ENCODE measurements at places on chromosomes 11 and 22.

DNA sequence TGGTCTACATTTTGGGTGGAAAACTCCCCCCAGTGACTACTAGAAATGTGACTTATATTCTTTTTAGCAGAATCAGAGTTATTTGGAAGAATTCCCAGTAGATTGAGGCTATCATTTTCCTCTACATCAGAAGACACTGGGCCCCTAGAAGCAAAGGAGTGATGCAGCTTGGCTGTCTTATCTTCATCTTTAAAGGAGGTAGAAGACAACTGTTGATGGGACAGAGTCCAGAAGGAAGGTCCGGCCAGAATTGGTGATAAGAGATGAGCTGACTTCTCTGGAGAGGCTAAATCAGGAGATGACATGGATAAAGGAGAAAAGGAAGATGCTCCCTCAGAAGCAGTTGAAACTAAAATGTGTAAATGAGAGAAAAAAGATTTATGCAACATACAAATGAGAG lies 149.6 kb downstream of the ENTHD1 start:
- no peak for DNase-seq

DNA sequence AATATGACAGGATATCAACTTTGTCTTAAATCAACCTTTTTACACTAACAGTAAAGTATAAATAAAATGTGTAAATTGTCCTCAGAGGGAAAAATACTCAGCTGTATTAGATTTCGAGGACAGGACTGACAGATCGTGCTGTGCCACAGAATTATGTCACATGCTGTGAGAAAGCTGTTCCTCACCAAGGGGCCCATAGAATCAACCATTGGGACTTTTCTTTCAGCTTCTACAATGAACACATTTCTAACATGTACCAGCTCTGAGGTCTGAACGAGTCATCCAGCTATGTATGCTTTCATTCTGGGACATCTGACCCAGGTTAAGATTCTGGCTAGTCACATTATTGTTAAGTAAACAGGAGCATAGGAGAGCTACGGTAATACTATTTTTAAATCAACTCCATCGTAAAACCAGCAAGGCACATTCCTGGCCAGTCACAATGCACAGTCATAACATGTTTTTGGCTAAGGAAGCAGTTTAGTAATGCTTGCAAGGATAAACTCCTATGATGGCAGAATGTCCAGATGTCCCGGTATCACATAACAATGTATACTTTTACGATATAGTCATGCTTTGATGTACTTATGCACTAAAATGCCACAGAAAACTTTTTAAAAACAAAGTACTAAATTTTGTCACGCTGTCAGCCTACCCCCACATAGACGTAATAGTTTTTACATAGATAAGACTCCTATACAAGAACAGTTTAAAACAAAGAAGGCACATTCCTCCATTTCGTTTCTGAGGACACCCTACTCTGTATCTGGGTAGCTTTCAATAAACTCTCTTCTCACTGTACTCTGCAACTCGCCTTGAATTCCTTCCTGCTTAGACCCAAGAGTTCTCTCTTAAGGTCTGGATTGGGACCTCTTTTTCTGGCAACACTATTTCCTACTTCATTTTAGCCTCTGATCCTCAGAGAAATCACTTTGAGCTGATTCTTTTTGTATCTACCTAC lies 27.4 kb downstream of the ZNF214 start:
- peak; percentile 14 for DNase-seq

GRCh38 chr22:29434288-29434687 lies 4.1 kb upstream of the RFPL1 start:
- no peak for DNase-seq

DNA sequence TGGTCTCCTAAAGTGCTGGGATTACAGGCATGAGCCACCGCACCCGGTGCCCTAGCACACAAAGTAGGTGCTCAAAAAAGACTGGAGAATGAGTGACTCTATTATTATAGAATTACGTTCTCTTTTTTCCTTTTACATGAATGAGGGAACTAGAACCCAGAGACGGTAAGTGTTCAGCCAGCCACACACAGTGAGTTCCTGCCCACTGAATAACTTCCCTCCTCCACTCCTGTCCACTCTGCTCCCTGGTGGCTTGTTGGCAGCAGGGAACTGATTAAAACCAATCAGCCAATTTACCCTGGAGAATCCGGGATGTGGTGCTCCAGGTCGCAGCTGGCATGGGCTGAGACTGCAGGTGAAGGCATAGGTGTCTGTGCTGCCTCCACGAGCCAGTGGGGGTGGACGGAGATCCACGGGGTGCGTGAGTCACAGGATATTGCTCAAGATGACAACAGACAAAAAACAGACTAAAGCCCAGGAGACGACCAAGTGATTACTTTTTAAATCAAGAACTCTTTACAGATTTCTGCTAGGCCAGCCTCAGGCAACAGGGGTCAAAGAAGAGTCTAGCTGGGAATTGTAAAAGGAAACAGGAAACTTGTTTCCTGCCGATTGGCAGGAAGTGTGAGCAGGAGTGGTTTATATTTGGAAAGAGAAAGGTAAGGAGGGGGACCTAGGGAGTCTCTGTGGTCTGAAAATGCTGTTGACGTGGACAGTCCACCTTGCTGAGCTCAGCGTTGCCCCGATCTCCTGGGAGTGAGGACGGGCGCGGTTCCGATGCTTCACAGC lies 95.2 kb upstream of the TP53I11 start:
- DNase-seq: peak; percentile 59

DNA sequence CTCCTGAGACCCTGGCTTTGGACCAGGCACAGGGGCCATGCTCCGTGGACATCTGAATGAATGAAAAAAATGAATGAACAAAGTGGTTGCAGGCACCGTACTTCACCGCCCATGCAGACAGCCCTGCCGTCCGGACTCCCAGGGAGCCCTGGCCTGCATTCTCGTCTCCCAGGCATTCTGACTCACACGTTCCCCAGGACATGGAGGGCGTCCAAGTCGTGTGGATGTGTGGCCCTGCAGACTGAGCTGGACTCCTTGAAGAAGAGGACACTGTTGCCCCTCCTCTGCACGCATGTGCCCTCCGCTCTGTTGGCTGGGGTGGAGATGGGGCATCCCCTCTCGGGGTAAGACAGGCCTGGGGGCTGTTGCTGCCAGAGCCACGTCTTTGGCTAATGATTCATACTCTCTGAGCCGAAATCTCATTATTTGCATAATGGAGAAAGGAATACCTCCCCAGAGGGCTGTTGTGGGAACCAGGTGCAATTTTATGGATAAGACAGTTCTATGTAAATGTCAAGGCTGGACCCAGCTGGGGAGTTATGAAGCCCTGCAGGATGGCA lies 49.7 kb downstream of the RTL6 start:
- peak; percentile 85 for DNase-seq

DNA sequence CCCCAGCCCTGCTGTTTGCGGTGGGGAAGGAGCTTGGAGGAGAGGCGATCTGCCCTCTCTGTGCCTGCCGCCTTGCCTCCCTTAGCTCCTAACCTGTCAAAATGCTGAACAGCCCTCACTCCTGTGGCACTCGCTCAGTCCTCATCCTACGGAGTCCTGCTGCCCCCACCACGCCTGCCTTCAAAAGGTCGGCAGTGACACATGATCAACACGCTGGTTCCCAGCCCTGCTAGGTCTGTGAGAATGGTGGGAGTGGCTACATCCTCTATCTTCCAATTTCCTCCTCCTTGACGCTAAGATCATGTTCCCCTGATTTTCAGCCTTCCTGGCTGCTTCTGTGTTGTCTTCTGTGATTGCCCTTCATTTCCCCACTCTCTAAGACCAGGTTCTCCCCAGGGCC lies 120.2 kb upstream of the TBCEL start:
- DNase-seq: no peak

GRCh38 chr22:50551160-50551752 lies 5.6 kb downstream of the KLHDC7B start:
- no peak for DNase-seq

DNA sequence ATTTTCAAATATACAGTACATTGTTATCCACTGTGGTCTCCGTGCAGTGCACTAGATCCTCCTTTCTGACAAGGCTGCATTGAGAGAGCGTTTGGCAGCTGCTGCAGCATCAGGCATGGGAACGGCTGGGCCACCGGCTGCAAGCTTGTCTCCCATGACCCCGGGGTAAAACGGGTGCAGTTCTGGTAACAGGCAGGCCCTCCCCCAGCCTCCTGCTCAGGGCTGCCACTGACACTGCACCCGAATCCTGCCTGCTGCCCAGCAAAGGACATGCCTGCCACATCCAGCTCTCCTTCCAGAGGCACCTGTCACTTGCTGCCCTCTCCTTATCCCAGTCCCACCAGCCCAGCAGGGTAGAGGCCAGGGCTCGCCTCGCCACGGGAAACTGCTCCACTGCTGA lies 124.5 kb upstream of the TMEM45B start:
- no peak for DNase-seq

GRCh38 chr22:34116126-34116525 lies 195.8 kb upstream of the LARGE1 start:
- DNase-seq: no peak

- DNase-seq: no peak
Observed at GRCh38 chr22:43134553-43134952, 8.6 kb downstream of the MCAT start.

DNA sequence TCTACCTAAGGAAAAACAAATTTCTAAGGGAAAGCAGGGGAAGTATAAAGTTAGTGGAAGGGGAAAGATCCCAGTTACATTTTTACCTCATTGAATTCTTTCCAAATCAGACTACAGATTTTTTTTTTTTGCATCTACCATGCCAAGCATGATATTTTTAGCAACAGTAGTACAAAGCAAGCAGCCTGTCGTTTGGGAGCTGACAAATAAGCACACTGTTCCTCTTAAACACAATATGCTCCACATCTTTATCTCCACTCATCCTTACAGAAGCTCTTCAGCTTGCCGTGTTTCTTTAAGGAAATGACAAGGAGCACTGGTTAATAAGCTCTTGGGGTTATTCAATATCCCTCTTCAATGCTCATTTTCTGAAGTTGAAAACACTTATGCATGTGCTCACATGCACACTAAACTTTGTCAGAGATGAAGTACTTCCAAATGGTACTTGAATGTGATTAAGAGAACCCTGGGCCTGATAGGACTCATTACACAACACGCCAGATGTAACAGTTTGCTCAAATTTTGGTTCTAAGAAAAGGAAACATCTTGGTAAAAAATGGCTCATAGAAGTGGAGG lies 53.8 kb downstream of the PAX6 start:
- DNase-seq: no peak

GRCh38 chr22:44371741-44372525 lies 59.2 kb upstream of the SHISAL1 start:
- no peak for DNase-seq

DNA sequence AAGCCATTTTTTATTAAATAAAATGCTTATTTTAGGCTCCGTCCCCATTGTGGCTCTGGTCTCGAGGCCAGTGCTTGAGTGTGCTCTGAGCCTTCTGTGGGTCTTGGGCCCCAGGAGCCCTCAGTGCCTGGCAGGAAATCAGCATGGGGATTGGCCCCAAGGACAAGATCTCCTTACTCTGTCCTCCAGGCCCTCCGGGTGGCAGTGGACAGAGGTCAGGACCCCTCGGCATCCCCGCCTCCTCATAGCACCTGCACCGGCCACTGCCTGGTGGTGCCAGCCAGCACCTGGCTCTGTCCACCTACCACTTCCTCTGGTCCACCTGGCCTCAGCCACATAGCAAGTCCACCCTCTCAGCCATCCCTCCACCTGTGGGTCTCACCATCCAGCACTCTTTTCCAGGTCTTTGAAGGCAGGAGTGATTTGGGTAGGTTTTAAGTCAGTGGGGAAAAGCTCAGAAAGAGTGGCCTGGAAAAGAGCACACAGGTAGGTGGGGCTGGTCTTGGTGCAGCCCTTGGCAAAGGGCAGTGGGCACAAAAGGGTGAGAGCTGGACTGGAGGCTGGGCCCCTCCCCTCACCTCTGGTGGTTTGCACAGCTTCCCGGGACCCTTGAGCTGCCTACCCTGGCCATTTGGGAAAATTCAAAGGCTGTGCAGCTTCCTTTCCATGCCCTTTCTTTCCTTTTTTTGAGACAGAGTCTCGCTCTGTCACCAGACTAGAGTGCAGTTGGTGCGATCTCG lies 3.5 kb downstream of the CLDN5 start:
- no peak for DNase-seq

DNA sequence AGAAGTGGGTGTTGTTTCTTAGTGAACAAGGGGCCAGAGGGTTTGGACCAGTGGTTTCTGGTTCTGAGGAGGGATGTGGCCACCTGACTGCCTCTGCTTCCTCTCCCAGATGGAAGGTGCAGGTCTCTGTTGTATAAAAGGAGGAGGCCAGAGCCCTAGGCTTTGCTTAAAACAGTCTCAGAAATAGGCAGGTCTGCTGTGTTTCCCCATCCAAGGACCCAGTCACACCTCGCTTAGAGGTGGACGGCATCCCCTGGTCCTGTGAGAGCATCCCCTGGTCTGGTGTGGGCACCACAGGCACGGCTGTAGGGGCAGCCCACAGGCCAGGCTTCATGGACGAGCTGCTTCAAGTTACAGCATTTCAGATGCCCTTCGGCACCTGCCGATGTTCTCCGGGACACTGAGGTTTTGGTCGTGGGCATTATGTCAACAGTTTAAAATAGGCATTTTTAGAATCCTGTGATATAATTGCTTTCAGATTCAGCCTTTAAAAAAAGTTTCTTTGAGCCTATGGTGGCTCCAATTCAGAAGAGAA lies 45.7 kb upstream of the SHANK2 start:
- no peak for DNase-seq

- DNase-seq: no peak
Observed at GRCh38 chr22:46937185-46937584, 174.7 kb downstream of the TBC1D22A start.

- DNase-seq: no peak
Observed at GRCh38 chr11:123507043-123507442, 77.0 kb downstream of the GRAMD1B start.

- no peak for DNase-seq
Observed at GRCh38 chr11:68375766-68376165, 63.4 kb downstream of the LRP5 start.

GRCh38 chr22:20636075-20636812 lies 128.8 kb downstream of the MED15 start:
- DNase-seq: no peak

DNA sequence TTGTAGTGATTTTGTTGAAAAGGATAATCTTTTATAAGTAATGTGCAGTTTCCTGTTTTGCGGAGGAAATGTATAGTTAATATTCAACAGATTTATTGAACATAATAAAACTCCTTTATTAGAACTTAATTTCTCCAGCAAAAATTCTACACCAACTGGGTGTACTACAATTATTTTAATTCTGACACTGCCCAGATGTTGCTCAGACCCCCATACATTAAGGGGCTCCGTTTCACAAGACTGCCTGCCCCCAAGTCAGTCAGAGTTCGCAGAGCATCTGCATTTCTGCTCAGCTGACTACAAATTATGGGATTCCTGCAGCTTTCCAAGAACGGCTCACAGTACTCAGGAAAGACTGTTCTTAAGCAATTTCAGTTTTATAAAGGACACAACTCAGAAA lies 6.2 kb downstream of the CEP57 start:
- DNase-seq: no peak

DNA sequence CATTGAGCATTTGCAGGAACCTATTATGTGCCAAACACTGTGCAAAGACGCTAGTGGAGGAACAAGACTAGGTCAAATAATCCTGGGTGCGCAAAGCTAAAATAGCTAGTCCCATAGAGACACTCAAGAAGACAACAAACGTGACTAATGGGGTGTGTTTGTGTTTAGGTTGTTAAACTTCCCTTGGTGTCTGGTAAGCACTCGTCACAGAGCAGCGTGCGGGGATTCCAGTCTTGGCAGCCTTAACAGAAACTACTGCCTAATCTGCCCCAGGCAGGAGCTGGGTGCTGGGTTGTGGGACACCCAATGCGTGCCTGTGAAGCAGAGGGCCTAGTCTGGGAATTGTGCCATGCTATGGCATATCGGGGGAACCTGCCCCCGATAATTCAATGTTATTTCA lies 10.8 kb upstream of the CALCB start:
- no peak for DNase-seq

Measured in HT1080 (cell line).